Stimulated activated CD8-positive, alpha-beta memory T cell treated with anti-CD3 and anti-CD28 coated beads, Interleukin-7, amount 100 ng/mL, for 1 hour (primary cell): ENCODE measurements at places on chromosomes 16 and 17.

DNA sequence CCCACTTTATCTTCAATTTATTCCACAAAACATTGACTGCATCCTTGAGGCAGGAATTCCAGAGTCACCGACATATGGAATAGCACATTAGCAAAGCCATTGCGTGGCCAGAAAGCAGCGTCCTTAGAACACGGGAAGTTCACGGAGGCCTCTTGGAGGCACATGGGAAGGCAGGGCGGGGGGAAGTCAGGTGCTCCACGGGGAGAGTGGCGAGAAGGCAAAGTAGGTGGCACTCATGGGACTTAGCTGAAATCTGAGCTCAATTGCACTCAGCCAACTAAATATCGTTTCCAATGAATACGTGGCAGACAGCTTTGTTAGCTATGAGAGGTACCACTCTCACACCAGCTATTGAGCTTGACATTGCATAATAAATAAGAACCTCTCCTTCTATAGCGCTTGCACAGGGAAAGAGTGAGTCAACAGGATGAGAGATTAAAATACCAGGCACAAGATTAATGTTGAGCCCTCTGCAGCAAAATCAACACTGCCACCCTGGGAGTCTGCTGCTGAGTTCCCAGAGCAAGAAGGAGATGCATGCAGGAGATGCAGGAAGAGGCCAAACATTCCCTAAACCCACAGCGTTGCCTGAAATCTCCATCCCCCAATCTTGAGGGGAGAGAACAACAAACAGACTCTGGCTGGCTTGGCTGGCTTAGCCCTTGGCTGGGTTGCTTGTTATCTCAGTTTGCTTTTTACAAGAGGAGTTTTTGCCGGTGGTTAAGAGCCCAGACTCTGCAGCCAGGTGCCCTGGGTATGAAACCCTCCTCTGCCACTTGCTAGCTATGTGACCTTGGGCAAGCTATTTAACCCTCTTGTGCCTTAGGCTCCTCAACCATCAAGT, 28.8 kb downstream of the ABCC12 start:
- no peak for DNase-seq

DNA sequence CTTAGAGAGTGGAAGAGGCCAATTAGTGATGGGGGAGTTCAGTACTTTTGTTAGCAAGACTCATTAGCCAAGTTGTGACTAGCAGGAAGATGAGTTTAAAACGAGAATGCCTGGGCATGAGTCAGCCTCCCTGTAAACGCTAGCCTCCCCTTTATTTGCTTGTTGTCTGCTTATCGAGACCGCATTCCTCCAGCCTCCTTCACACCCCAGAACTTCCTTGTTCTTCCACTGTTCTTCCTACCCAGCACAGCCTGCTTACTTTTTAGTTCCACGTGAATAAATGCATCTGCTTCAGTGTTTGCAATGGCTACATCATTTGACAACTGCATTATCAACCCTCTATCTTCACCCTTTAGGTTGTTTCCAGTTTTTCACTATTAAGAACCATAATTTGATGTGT, 20.2 kb upstream of the OR3A1 start:
- DNase-seq = no peak

- no peak for DNase-seq
Measured at GRCh38 chr17:9036336-9036735, 15.0 kb downstream of the NTN1 start.

- no peak for DNase-seq
Measured at GRCh38 chr17:33493566-33493965, 200.5 kb upstream of the ASIC2 start.

- no peak for DNase-seq
Measured at GRCh38 chr16:49333259-49333597, 40.4 kb upstream of the C16orf78 start.

DNA sequence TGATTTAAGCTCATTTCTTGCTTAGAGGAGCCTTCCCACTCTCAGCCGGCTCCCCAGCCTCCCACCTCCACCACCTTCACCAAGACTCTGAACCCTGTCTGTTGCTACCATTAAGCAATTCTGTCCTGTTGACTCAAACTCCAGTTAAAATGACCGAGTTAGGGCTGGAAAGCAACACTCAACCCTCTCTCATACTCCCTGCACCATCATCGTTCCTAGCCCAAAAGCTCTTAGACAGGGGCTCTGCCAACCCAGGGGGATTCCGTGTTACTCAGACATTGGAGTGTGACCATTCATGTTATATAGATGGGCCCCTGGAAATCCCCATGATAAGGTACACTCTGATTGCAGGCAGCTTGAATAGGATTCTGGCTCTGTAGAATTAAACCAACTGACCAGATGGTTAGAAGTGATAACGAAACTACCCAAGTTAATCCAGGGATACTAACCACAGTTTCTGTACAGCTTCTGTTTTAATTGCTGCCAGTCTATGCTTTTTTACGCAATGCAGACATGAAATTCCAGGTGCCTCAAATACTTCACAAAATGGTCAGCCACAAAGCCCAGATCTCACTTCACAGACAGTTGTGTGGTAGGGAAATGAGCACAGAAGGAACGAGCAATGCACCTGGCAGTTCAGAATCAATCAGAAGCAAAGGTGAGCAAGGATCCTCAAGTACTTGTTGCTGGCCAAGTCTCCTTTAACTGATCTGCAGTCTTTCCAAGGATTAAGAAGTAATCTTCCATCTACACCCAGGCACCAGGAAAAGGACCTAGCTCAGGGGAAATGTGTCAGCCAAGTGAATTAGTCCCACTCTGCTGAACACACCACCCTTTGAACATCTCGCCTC, 2.1 kb downstream of the SSTR2 start:
- no peak for DNase-seq

GRCh38 chr17:81085420-81085911, 50.5 kb downstream of the BAIAP2 start:
- no peak for DNase-seq

- peak; percentile 69 for DNase-seq
Measured at GRCh38 chr16:19886073-19886941, 1.7 kb upstream of the GPRC5B start.

DNA sequence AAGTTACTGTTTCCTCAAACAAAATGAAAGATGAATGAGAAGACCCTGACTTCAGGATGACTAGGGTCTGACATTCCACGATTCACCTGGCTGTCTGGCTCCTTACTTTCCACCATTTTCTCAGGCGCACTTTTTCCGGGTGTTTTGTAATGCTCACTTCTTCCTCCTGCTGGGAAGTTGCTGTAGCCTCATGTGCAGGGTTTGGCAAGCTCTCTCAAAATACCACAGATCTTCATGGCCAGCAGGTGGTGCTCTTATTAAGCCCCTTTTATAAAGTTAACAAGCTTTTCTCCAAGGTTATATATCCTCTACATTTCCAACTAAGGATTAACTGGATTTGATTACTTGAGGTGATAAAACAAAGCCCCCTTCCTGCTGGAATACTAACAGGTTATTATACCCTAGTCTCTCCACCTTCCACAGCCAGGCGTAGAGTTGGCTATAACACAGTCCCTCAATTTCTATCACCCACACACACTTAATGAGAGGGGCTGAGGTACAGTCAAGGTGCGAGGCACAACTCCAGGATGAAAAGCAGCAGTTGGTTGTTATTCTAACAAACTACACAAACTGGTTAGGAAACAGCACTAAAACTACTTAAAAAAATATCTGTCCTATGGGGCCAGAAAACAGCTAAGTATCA, 45.4 kb downstream of the STH start:
- peak; percentile 14 for DNase-seq

GRCh38 chr17:956905-957304, 22.7 kb downstream of the NXN start:
- DNase-seq = no peak

GRCh38 chr16:7246578-7246977, 86.1 kb upstream of the RBFOX1 start:
- no peak for DNase-seq

- no peak for DNase-seq
Measured at GRCh38 chr17:82845163-82845807, 5.5 kb upstream of the ZNF750 start.

- DNase-seq = no peak
Measured at GRCh38 chr16:13873835-13874438, 46.0 kb upstream of the ERCC4 start.

DNA sequence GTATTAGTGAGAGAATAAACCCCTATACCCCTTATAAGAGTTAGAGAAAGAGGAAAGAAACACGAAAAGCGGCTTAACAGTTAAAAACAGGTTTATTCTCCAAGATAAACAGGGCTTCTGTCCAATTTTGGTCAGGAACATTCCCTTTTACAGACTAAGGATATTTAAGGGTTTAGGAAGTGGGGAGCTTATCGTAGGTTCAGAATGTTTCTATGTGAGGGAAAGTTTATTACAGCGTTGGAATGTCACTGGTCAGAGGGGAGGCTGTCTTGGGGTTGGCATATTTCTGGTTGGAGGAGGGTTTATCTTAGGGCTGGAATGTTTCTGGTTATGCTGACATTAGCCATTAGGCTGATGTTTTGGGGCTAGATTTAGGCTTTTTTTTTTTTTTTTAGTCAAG, 34.1 kb upstream of the WWOX start:
- no peak for DNase-seq
